Astrocyte (in vitro differentiated cells and primary cell): ENCODE measurements at places on chromosomes 1 and 21. TPM values are rescaled to one million over a fixed set of nuclear protein-coding genes. Genes with fewer than 3 reads are reported as not detected.

DNA sequence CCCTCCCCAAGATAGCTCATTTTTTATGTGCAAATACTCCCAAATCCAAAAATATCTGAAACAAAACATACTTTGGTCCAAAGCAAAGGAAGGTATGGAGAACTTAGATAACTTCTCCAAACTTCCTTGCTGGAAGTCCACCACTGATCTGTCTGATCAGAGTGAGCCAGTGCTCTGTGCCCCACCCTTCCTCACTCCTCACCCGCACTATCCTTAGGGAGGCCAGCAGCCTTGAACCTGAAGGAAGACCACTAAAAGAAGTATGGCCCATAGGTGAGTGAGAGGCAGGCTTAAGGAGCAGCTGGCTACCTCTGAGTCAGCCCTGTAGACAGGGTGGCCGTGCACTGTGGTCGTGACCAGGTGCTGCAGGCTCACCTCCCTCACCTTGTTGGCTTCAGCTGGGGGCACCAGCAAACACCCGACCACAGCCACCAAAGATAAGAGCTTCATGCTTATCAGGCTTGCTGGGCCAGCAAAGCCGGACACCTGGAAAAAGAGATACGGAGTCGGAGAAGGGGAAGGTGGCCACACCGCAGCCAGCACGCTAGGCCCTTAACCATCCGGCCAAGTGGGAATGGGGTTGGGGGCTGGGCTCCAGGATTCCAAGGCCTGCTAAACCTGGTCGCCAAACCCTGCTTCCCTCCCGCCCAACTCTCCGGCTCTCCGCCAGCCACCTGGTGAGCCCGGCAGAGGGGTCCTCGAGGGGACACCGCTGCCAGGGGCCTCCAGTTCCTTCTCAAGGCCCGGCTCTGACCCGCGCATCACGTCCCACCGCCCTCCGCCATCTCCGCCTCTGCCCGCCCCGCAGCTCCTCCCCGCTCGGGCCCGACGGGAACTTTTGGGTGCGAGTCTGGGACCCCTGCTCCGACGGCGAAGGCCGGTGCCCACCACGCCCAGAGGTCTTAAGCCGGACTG lies 543 bp downstream of the TMEM9 start:
- peaks cover 7% of the 10 kb centered on the region for H3K4me1 ChIP-seq
- peaks cover 9% of the 10 kb centered on the region for H3K27me3 ChIP-seq
- peak overlapping the region; percentile 80 for H3K4me3 ChIP-seq
- peak overlapping the region; percentile 53 for H3K27ac ChIP-seq

DNA sequence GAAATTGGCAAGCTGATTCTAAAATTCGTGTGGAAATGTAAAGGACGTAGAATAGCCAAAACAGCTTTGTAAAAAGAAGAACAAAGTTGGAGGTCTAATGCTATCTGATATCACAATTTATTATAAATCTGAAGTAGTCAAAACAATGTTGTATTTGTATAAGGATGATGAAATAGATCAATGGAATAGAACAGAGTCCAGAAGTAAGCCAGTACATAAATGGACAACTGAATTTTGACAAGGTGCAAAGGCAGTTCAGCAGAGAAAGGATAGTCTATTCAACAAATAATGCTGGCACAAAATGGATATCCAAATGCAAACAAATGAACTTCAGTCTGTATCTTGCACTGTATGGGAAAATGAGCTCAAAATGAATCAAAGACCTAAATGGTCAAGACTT lies 20.2 kb downstream of the RALGPS2 start:
- H3K4me1 ChIP-seq, result no peaks in the 10 kb centered on the region
- no peak for DNase-seq
- H3K36me3 ChIP-seq, result no peaks in the 10 kb centered on the region
- no peak overlapping the region for H3K27ac ChIP-seq
- no peak overlapping the region for H3K4me3 ChIP-seq

DNA sequence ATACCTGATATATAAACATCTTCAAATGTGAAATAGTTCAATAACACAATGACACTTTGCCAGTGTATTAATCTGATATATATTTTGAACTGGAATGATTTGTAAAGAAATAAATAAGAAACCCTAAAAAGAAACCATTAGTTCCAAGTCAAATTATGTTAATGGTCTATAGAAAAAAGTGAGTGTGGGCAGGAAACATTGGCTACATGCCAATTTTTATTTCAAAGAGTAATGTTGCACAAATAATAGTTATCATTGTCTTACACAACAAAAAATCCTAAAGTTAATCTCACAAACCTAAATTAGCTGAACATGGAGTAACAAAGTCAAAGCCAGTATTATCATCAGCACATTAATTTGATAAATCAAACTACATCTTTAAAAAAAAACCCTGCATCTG lies 37.9 kb upstream of the BATF3 start:
- peaks cover 4% of the 10 kb centered on the region for H3K36me3 ChIP-seq
- H3K27me3 ChIP-seq, result no peaks in the 10 kb centered on the region
- no peak for DNase-seq
- no peak overlapping the region for H3K27ac ChIP-seq
- H3K4me1 ChIP-seq, result no peaks in the 10 kb centered on the region

- DNase-seq, result no peak
- H3K4me3 ChIP-seq, result no peak overlapping the region
- H3K27me3 ChIP-seq, result no peaks in the 10 kb centered on the region
- H3K36me3 ChIP-seq, result no peaks in the 10 kb centered on the region
- H3K4me1 ChIP-seq, result peaks cover 7% of the 10 kb centered on the region
These were observed 17.9 kb upstream of the THRAP3 start for GRCh38 chr1:36206323-36206858.

GRCh38 chr1:43152866-43153265 lies 19.2 kb downstream of the EBNA1BP2 start:
- no peak overlapping the region for H3K27ac ChIP-seq
- DNase-seq, result no peak
- H3K4me3 ChIP-seq, result no peak overlapping the region

DNA sequence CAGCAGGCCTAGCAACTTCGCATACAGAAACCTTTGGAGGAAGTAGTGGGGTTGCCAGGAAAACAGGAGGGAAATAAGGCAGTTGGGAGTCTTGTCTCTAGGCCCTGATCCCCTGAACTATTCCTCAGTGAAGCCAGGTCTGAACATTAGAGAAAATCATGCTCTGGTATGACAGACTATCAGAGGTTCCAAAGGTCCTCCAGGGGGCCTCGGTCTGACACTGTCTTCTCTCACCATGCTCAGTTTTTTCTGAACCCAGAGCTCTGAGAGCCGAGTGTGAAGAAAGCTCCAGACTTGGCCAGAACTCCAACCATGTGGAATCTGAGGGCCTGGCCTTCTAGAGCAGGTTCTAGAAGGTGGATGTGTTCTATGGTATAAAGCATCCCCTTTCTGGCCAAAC lies 4.0 kb downstream of the TOMM40L start:
- H3K36me3 ChIP-seq, result peaks cover 12% of the 10 kb centered on the region
- no peaks in the 10 kb centered on the region for H3K27me3 ChIP-seq
- no peak for DNase-seq
- H3K4me3 ChIP-seq, result no peak overlapping the region
- H3K4me1 ChIP-seq, result peaks cover 11% of the 10 kb centered on the region

- no peaks in the 10 kb centered on the region for H3K27me3 ChIP-seq
- H3K36me3 ChIP-seq, result no peaks in the 10 kb centered on the region
- no peak for DNase-seq
- no peak overlapping the region for H3K27ac ChIP-seq
- no peaks in the 10 kb centered on the region for H3K4me1 ChIP-seq
These were observed 306.0 kb downstream of the GRIK1 start for GRCh38 chr21:29633756-29634155.

GRCh38 chr1:220892997-220893700 lies 13.9 kb downstream of the HLX start:
- H3K4me1 ChIP-seq, result peaks cover 11% of the 10 kb centered on the region
- DNase-seq, result no peak
- H3K27ac ChIP-seq, result no peak overlapping the region
- peaks cover 85% of the 10 kb centered on the region for H3K27me3 ChIP-seq
- no peaks in the 10 kb centered on the region for H3K36me3 ChIP-seq

DNA sequence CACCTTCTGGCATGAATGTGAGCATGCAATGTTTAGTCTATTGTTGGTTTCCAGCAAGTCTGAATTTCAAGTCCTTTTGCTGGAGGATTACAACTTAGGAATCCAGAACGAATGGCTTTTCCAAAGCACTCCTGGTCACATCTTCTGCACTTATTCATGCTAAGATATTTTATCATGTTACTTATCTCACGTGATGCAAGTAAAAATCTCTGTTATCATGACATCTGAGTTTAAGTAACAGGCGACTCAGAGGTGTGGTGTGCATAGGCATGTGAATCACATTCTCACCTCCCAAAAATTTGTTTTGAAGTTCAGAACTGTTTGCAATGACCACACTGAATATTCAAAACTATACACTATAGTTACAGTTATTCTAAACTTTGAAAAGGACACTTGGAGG lies 204.8 kb upstream of the FGGY start:
- H3K27me3 ChIP-seq, result no peaks in the 10 kb centered on the region
- H3K27ac ChIP-seq, result no peak overlapping the region
- no peak overlapping the region for H3K4me3 ChIP-seq
- peak; percentile 41 for DNase-seq
- H3K36me3 ChIP-seq, result no peaks in the 10 kb centered on the region

DNA sequence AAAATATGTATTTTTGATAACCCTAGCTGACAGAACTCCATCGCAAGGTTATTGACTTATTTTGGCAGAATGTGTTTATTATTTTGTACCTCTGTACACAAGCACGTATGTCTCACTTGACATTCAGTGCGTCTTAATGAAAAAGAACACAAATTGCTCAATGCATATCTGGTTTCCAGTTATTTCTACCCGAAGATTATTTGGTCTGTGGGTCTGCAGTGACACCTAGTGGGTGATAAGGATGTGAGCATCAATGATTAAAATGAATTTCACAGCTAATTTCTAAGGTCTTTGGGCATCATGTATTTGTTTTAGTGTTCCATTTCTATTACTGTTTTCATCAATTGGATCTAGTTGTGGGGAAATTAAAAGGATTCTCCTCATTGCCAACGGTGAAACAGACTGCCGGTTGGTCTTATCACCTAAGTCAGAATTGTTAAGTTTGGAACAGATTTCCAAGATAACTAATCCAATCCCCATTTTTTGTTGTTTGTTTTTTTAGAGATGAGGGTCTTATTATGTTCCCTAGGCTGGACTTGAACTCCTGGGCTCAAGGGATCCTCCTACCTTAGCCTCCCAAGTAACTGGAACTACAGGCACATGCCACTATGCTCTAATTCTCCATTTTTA lies 13.9 kb downstream of the DDX20 start:
- DNase-seq, result peak; percentile 43
- H3K36me3 ChIP-seq, result peaks cover 13% of the 10 kb centered on the region
- H3K27me3 ChIP-seq, result no peaks in the 10 kb centered on the region
- no peak overlapping the region for H3K27ac ChIP-seq
- no peaks in the 10 kb centered on the region for H3K4me1 ChIP-seq

GRCh38 chr1:7912743-7913557 lies 27.7 kb downstream of the TNFRSF9 start:
- DNase-seq, result no peak
- no peaks in the 10 kb centered on the region for H3K36me3 ChIP-seq
- H3K27me3 ChIP-seq, result no peaks in the 10 kb centered on the region

- no peaks in the 10 kb centered on the region for H3K36me3 ChIP-seq
- DNase-seq, result no peak
- no peak overlapping the region for H3K4me3 ChIP-seq
- H3K4me1 ChIP-seq, result peaks cover 15% of the 10 kb centered on the region
- peaks cover 3% of the 10 kb centered on the region for H3K27me3 ChIP-seq
- H3K27ac ChIP-seq, result no peak overlapping the region
These were observed 104.1 kb downstream of the SIK1 start for GRCh38 chr21:43322805-43323204.

GRCh38 chr1:161131523-161132409 lies 701 bp downstream of the DEDD start:
- H3K4me3 ChIP-seq, result peak overlapping the region; percentile 93
- peaks cover 5% of the 10 kb centered on the region for H3K4me1 ChIP-seq
- H3K27ac ChIP-seq, result peak overlapping the region; percentile 91

GRCh38 chr1:162138599-162139181 lies 69.2 kb downstream of the NOS1AP start:
- H3K4me1 ChIP-seq, result peaks cover 25% of the 10 kb centered on the region
- H3K36me3 ChIP-seq, result no peaks in the 10 kb centered on the region
- DNase-seq, result no peak
- no peak overlapping the region for H3K27ac ChIP-seq
- no peak overlapping the region for H3K4me3 ChIP-seq
- H3K27me3 ChIP-seq, result no peaks in the 10 kb centered on the region

GRCh38 chr1:196997423-196997822 lies 20.1 kb downstream of the CFHR5 start:
- DNase-seq, result peak; percentile 45
- no peak overlapping the region for H3K4me3 ChIP-seq
- H3K36me3 ChIP-seq, result no peaks in the 10 kb centered on the region
- no peaks in the 10 kb centered on the region for H3K4me1 ChIP-seq
- no peaks in the 10 kb centered on the region for H3K27me3 ChIP-seq

DNA sequence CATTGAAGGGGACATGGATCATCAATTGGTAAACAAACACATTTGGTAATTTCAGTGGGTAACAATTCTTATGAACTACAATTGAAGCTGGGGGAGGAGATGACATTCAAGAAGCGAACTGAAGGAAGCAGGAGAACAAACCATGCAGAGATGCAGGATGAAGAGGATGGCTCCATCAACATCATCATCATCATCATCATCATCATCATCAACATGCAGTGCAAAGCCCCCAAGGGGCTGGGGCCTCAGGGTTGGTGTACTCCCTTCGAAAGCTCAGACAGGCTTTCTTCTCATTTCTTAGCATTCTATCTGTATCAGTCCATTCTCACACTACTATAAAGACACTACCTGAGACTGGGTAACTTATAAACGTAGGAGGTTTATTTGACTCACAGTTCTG lies 105.8 kb downstream of the DUSP10 start:
- no peaks in the 10 kb centered on the region for H3K36me3 ChIP-seq
- H3K4me1 ChIP-seq, result no peaks in the 10 kb centered on the region
- no peak for DNase-seq
- H3K27me3 ChIP-seq, result no peaks in the 10 kb centered on the region

DNA sequence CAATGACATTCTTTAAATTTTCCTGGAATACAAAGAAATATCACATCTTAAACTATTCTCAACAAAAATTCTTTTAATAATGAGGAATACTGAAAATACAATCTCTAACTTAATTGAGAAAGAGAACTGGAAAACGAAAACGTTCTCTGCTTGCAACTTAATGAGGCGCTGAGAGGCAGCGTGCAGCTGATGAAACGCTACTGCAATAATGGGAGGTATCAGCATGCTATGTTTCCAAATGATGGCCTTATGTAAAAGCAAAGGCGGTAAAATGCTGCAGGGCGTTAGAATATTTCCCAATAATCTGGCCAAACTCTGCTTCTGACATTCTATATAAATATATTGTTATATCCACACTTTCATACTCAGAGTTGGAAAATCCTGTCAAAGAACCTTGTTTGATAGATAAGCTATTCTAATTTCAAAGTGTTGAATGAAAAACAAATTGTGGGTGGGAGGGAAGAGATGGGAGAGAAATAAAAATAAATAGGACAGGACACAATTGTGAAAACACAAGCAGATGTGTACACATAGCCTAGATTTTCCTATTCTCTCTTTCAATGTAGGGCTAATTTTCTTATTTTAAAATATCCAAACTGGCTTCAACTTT lies 70.9 kb downstream of the APP start:
- no peaks in the 10 kb centered on the region for H3K4me1 ChIP-seq
- H3K27me3 ChIP-seq, result no peaks in the 10 kb centered on the region
- DNase-seq, result no peak
- no peak overlapping the region for H3K4me3 ChIP-seq
- no peaks in the 10 kb centered on the region for H3K36me3 ChIP-seq
- H3K27ac ChIP-seq, result no peak overlapping the region

ANKRD65 gene
- total RNA-seq, result 0.64 TPM in 1 of 2 replicates, not detected in the other

MXRA8 gene
- total RNA-seq, result 112 and 139 TPM in 2 replicates

DCDC2B gene
- not detected in 2 replicates for total RNA-seq

AMY1A gene
- total RNA-seq, result not detected in 2 replicates

ALDH4A1 gene
- total RNA-seq, result 10.4 and 13.8 TPM in 2 replicates

LY9 gene
- not detected in 2 replicates for total RNA-seq

GBP7 gene
- total RNA-seq, result not detected in 2 replicates

HSD3B1 gene
- total RNA-seq, result 0.61 and 2.8 TPM in 2 replicates

HTR6 gene
- total RNA-seq, result 0.11 TPM in 1 of 2 replicates, not detected in the other

GPR153 gene
- total RNA-seq, result 3.0 and 3.7 TPM in 2 replicates

PTAFR gene
- 0.24 and 0.32 TPM in 2 replicates for total RNA-seq
